Fibroblast of upper back skin (primary cell): ENCODE measurements at places on chromosomes 5 and 9.

DNA sequence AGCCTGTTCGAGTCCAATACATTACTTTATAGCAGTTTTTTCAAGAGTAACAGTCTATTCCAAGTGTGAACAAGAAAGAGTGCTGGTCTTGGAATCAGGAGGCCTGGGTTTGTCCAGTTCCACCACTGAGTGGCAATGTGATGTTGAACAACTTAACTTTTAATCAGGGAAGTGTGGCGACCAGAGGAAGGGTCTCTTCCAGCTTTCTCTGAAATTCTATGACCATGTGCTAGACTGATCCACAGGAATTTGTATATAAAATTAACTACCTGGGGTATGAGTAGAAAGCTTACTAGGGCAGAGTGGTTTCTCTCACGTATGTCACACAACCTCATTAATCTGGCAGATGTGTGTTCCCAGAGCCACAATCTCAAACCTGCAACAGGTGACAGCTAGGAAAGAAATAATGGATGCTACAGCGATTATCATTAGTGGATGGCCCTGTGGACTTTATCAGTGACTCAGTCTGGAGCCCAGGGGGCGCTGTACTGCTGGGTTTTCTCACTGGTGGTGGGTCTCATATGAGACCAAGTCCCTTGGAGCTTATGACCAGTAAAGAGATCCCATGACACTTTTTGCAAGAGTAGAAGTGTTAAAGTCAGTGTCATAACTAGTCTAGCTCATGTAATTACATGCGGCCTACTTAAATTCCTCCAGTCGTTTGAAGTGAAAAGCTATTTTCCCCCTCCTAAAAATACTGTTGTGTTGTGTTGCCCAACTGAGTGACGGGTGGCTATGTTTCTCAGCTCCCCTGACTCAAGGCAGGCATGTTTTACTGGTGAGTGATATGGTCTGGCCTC, 116.5 kb downstream of the GDNF start:
- peak; percentile 66 for DNase-seq

GRCh38 chr5:86756839-86757238, 139.1 kb downstream of the COX7C start:
- DNase-seq, result no peak

GRCh38 chr9:121138973-121139372, 62.7 kb downstream of the RAB14 start:
- no peak for DNase-seq

DNA sequence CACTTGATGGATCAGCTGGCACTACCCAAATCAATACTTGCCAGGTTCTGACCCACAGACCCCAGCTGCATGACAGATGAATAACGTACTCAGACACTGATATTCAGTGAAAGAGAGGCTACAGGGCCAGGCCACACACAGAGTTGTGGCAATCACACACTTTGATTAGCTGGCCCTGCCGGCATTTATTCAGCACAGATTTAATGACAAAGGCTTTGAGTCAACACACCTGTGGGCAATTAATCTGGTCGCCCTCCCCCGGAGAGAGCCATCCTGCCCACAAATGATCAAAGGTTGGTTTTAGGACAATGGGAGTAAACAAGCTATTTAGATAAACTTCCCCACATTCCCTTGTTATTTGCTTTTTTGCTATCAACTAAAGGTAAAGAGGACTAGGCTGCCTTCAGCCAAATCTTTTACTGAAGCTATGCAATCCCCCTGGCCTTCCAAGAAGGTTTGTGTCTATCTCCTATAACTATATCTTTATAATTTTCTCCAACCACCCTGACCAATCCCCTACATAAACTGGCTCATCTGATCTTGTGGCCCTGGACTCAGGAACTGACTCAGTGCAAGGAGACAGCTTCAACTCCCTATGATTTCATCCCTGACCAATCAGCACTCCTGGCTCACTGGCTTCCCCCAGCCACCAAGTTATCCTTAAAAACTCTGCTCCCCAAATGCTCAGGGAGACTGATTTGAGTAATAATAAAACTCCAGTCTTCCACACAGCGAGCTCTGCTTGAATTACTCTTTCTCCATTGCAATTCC, 12.7 kb upstream of the TRIM32 start:
- DNase-seq, result no peak

DNA sequence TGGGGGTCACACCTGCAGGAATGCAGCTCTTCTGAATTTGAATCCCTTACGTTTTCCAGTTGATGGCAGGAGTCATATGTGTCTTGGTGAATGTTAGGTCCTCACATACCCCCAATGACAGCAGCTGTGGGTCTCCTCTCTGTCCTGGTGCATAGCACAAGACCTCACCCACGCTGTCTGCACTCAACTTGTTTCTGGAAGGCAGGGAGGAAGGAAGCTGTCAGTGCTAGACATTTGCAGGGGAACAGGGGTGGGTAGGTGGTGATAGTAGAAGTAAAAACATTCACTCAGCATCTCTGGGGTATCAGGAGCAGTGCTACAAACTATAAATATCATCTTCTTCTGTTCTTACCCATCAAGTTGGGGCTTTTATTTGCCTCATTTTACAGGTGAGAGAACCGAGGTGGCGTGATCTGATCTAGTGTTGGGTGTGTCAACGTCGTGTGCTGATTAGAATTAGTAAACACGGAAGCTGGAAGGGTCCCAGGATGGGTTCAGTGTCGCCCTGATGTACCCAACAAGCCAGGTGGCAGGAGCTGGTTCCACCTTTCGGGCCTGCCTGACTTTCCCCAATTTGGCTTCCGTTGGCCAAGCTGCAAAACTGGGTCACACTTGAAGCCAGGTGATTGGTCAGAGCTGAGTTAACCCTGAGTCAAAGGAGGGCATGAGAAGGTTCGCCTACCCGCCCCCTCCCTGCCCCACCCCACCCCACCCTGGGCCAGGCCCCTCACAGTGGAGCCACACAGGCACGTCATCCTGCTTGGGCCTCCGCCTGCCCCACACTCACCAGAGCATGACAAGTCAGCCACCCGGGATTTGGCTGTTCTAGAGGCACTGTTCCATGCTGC, 15.8 kb downstream of the ERGIC1 start:
- DNase-seq, result no peak

DNA sequence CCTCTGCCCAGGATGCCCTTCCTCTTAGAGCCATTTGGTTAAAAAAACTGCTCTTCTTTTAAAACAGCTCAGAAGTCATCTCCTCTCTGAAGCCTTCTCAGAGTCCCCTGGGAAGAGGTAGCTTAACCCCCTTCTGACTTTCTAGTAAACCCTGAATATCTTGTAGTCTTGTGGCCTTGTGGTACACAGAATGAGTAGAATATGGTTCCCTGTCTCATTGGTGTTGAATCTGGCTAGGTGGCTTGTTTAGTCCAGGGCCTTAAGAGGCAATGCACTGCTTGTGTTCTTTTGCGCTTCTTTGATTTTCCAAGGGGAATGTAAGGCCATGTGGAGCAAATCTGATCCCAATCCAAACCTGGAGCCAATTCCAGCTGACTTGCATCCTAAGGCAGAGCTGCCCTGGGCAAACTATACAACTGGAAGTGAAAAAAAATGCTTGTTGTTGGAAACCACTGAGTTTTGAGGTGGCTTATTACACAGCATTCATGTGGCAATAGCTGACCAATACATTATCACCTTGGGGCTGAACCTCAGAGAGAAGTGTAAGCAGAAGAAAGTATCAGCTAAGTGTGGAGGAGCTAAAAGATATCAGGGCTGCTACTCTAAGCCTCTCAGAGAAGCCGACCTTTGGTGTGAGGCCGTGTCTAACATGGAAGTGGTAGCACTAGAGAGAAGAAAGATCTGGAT, 31.0 kb downstream of the ALG2 start:
- DNase-seq, result no peak

- no peak for DNase-seq
Measured at GRCh38 chr5:180101451-180102105, 30.0 kb upstream of the RNF130 start.

GRCh38 chr9:137482094-137482781, 23.1 kb upstream of the NSMF start:
- peak; percentile 36 for DNase-seq

- DNase-seq, result no peak
Measured at GRCh38 chr5:141003791-141004611, 37.7 kb downstream of the PCDHAC2 start.

DNA sequence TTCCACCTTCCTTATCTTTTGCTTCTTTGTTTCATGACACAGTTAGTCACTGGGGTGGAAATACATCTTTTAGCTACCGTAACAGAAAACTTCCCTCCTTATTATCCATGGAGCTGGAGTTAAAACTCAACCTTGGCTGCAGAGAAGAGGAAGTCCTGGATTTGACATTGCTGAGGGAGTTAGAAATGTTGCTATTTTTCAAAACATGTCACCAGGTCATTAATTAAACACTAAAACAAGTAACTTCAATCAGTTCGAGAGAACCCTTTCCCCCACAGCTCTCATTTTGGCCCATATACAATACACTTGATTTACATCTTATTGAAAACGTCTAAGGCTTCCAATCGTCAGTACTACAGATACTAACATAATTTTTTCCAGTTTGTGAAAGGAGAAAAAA, 237.9 kb upstream of the CD180 start:
- DNase-seq, result no peak

DNA sequence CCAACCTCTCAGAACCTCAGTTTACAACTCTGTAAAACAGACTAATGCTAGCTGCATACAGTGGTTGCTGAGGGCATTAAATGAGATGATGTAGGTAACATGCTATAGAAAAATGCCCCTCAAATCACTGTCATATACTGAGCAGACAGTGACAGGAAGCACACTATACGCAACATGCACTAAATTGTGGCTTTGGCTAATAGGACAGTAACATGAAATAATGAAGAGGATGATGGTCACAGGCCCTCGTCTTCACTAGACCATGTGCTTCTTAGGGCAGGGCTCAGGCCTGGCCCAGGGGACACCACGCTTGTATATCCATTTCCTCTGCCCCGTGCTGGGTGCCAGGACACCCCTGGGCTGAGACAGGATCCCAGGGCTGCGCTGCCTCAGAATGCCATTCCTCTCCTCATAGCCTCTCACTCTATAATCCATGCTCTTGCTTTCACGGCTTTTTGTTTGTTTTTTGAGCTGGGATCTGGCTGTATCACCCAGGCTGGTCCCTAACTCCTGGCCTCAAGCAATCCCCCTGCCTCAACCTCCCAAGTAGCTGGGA, 18.9 kb downstream of the CSF1R start:
- DNase-seq, result no peak

DNA sequence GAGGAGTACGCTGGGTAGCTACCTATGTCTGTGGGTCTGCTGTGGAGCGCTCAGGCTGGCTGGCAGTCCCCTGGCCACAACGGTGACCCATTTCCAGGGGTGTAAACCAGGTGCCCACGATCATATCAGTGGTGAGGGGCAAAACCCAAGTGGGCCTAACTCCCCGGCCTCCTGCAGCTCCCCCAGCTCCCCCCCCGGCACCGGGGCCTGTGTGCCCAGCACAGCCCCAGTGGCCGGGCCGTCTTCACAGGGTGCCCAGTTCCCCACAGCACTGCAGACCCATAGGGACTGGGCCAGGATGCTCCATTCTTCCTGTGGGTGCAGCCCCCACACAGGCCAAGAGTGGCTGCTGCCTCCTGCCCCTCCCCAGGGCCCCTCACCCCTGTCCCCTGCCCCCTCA, 958 bp upstream of the LCN8 start:
- DNase-seq, result no peak

DNA sequence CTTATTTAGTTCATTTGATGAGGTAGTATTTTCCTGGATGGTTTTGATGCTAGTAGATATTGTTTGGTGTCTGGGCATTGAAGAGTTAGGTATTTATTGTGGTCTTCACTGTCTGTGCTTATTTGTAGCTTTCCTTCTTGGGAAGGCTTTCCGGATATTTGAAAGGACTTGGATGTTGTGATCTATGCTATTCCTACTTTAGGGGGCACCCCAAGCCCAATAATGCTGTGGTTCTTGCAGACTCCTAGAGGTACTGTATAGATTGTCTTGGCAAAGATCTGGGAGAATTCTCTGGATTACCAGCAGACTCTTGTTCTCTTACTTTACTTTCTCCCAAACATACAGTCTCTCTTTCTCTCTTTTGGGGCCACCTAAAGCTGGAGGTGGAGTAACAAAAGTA, 315.7 kb downstream of the MAT2B start:
- DNase-seq, result peak; percentile 21

DNA sequence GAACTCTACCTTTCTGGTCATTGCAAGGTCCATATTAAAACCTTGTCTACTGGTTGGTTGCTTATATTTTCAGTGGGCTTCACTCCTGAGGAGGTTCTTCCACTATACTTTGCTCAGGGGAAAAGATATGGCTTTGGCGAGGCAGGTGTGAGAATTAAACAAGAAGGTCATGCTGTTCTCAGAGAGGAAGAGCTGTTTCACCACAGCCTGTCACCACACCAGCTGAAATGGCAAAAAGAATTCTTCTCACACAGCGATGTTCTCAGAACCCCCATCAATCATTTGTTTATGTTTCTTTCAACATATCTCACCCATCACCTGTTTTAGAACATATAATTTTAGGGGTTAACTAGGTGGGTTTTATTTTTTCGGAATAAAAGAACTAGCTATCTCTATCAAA, 38.6 kb downstream of the CAPSL start:
- DNase-seq, result no peak

GRCh38 chr9:110136802-110137201, 71.2 kb downstream of the C9orf152 start:
- no peak for DNase-seq

DNA sequence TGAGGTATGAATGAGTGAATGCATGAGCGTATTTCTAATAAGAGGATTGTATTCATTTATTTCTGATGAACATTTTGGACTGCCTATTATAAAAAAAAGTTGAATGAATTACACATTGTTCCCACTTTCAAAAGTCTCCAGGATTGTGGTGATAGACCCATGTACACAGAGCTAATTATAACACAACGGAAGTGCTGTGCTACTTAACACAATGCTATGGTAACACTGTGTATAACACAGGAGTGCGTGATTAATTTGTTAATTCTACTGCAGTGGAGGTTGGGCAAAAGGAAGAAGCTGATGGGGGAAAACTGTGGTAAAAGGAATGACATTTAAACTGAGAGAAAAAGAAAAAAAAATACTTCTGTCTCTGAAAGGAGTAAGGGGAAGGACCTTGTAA, 147.8 kb upstream of the MEF2C start:
- DNase-seq, result no peak

DNA sequence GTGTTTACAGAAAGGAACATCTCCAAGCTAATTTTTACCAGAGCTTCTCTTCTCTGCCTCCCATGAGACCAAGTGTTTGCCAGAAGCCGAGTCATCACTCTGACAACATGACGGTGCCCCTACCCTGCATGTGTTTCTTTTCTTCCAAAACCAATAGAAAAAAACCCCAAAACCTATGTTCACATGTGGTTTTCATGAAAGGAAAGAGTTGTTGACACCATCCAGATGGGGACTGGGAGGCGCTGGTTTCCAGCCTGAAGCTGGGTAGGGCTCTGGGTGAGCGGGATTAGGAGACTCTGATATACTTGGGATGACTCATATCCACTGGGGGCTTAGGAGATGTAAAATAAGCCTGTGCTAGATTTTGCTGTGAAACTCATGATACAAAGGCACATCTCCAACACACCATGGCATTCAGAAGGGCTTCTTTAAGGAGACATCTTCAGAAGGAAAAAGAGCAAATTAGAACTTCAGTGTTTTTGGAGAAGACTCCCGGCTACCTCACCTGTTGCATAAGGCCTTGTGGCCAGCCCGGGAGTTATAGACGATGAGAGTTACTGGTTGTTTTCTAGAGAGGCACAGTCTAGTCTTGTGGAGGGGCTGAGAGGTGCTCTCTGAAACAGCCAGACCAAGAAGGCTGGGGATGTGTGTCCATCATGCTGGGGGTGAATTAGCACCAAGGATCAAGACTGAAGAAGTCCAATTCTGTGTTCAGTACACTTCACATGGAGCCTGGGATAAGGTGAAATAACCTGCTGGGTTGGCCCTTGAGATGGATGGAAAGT, 108.9 kb upstream of the LHFPL2 start:
- DNase-seq, result peak; percentile 95
